Sigmoid colon (tissue), 7 donors: ENCODE measurements at places on chromosomes 12 and 14. TPM values are rescaled to one million over a fixed set of nuclear protein-coding genes. Genes with fewer than 3 reads are reported as not detected.

DNA sequence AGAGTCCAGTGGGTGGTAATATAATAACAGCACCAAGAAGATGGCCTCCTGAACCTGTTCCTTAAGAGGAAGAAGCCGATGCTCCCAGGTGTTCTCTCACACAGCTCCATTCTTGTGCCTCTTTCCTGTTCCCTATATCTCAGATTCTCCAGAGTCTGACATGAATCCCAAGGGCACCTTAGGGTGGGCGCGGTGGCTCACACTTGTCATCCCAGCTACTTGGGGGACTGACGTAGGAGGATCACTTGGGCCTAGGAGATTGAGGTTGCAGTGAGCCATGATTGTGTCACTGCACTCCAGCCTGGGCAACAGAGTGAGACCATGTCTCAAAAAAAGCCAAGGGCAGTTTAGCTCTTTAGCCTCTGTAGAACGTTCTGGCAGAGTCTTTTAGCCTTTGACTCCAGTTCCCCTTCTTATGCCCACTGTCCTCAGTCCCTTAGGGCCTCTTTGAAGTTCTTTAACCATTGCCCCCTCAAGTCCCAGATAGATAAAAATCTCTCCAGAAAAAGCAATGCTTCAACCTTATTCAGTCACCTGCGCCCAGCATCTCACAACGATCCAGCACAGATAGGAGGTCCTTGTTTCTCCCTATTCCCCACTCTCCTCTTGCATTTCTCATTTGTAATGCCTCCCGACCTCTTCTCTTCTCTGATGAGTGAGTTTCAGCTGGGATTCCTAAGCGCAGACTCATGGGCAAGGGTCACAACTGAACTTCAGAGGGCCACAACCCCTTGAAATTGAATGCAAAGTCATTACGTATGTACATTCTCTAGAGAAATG lies 4.7 kb downstream of the CCDC184 start:
- no peak for DNase-seq
- no peaks in the 10 kb centered on the region for H3K36me3 ChIP-seq
- H3K4me1 ChIP-seq = no peaks in the 10 kb centered on the region
- H3K27me3 ChIP-seq = peaks cover 24% of the 10 kb centered on the region
- no peak overlapping the region for H3K4me3 ChIP-seq

- peaks cover 85% of the 10 kb centered on the region for H3K4me1 ChIP-seq
- no peak overlapping the region for H3K4me3 ChIP-seq
- peaks cover 31% of the 10 kb centered on the region for H3K36me3 ChIP-seq
- DNase-seq = peak; percentile 96
- H3K27ac ChIP-seq = peak overlapping the region; percentile 94
Observed at GRCh38 chr12:124398578-124399227, 103.8 kb downstream of the RFLNA start.

Gene TMCC3
- 16.9 TPM for polyA plus RNA-seq

GRCh38 chr12:31558521-31558920 lies 32.4 kb downstream of the DENND5B start:
- H3K4me3 ChIP-seq = no peak overlapping the region
- DNase-seq = no peak
- no peak overlapping the region for H3K27ac ChIP-seq
- no peaks in the 10 kb centered on the region for H3K4me1 ChIP-seq
- no peaks in the 10 kb centered on the region for H3K27me3 ChIP-seq

DNA sequence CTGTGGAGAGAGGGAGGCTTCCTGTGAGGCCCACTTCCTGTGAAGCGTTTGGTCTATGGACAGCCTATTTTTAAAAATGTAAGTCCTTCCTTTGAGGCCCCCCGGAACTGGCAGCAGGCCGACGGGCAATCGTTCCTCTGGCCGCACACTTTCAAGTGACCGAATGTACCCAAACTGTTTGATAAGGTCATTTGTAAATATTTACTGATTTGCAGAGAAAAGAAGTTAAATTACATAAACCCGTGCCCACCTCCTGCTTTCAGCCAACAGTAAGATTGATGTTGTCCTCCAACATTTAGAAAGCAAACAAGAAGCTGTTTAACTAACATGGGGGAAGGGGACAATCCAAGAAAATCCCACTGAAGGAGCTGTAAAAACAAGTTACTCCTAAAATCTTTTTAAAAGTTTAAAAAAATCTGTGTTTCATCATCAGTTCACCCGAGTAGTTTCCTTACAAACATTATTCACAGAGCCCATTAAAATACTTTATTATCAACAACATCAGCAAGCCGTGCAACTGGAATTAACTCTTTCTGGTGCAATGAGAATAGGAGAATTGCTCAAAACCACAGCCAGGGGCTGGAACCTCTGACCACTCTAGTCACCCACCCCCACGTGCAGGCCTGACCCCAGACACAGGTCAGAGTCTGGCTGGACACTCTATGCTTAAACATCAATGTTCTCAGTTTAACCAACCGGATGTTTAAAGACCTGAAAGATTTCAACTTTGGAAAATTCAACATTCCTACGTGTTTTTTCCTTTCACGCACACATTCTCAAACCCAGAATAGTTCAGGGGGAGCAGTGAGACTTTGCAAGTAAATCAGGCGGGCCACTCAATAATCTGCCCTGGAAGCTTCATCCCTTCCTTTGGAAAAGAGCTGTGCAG lies 65.3 kb downstream of the FOXN3 start:
- H3K4me1 ChIP-seq = peaks cover 45% of the 10 kb centered on the region
- no peak for DNase-seq
- H3K36me3 ChIP-seq = no peaks in the 10 kb centered on the region
- no peaks in the 10 kb centered on the region for H3K27me3 ChIP-seq
- peak overlapping the region; percentile 69 for H3K27ac ChIP-seq

- DNase-seq = peak; percentile 35
- H3K36me3 ChIP-seq = no peaks in the 10 kb centered on the region
- H3K27ac ChIP-seq = no peak overlapping the region
- H3K27me3 ChIP-seq = no peaks in the 10 kb centered on the region
- H3K4me1 ChIP-seq = no peaks in the 10 kb centered on the region
Observed at GRCh38 chr14:99363616-99364290, 91.8 kb upstream of the BCL11B start.

DNA sequence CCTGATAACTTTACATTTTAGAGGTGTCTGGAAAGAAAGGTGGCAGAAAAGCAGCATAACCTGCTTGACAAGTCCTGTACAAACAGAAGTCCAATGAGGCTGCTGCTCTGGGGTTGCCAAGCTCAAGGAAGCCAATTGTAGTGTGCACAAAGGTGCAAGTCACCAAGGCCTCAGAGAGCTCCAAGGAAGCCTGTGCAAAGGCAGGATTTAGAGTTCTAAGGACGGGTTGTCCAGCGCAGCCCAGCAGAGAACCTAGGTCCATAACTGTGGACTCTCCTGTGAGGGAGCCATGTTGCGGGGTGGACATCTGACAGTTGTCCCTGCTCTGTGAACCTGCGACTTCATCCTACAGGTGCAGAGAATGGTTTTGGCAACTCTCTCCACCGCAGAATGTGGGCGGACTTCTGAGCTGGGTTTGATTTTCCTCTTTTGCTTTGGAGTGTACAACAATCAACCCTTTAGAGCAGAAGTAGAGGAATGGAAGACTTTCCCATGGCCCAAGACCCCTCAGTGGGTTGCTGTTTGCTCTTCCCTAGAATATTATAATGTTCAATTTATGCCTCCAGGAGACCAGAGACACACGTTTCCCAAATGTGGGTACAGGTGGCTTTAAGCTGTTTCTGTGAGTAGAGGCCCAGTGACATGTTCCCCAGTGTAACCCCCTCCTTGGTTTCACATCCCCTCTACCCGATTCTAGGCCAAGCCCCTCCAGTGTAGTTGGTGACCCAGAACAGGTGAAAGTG lies 81.0 kb downstream of the ETV6 start:
- H3K27me3 ChIP-seq = no peaks in the 10 kb centered on the region
- H3K36me3 ChIP-seq = no peaks in the 10 kb centered on the region
- H3K4me1 ChIP-seq = peaks cover 46% of the 10 kb centered on the region
- no peak overlapping the region for H3K4me3 ChIP-seq
- peak overlapping the region; percentile 48 for H3K27ac ChIP-seq

DNA sequence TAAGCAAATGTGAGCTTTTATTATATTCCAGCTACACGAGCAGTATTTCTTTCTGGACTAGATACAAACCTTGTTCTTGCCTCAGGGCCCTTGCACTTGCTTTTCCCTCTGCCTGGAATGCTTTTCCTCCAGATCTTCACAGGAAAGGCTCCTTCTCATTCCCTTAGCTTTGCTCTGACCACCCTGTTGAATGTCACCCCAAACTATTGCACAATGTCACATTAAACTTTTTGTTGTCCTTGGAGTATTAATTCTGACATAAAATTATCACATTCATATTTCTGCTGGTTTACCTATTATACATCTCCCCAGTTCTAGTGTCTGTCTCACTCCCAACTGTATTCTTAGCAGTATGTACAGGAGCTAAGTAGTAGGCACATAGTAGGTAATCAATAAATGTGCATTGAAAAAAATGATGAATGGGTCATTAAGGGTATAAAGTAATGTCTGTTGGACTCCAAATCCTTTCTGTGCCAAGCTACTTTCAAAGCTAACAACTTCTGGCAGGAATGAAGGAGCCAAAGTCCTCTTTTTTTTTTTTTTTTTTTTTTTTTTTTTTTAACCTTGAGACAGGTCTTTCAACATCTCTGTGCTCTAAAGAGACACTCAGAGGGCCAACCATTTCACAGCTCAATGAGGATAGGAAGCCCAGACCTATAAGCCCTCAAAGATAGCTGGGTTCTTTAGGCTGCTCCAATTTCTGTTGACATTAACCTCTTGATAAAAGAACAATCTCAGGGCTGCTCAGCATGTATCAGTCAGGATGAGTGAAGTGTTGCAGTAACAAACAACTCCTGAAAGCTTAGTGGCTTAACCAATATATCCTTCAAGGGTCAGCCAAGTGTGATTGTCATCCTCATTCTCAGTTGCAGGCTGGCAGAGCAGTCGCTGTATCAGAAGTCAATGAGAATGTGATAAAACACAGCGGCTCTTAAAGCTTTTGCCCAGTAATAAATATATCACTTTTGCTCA lies 424.4 kb upstream of the TBX3 start:
- H3K4me1 ChIP-seq = no peaks in the 10 kb centered on the region
- no peak overlapping the region for H3K27ac ChIP-seq
- H3K36me3 ChIP-seq = no peaks in the 10 kb centered on the region
- no peaks in the 10 kb centered on the region for H3K27me3 ChIP-seq
- DNase-seq = no peak

DNA sequence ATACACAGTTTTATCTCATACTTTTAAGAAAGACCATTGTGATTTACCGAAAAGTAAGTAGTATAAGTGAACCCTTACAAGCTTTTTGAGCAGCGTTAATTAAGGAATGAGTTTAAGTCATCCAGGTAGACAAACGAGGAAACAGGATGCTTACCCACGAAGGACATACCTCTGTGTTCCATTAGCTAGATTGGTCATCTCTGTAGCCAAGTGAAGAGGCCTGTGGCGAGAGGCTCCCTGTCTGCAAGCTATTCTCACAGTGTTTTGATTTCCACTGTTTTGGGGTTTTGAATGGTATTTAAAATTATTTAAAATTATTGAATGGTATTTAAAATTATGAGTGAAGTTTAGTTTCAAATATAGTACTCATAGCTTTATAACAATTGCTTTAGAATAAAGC lies 342.1 kb upstream of the RGS6 start:
- H3K27ac ChIP-seq = no peak overlapping the region
- H3K4me1 ChIP-seq = peaks cover 36% of the 10 kb centered on the region
- no peaks in the 10 kb centered on the region for H3K27me3 ChIP-seq
- DNase-seq = no peak
- no peak overlapping the region for H3K4me3 ChIP-seq

Gene CLEC14A
- polyA plus RNA-seq = 1.2 TPM

Gene NGB
- polyA plus RNA-seq = 1.9 TPM

Gene SLC10A1
- polyA plus RNA-seq = not detected

Gene B4GALNT1
- polyA plus RNA-seq = not detected

Gene OASL
- polyA plus RNA-seq = 10.8 TPM

DNA sequence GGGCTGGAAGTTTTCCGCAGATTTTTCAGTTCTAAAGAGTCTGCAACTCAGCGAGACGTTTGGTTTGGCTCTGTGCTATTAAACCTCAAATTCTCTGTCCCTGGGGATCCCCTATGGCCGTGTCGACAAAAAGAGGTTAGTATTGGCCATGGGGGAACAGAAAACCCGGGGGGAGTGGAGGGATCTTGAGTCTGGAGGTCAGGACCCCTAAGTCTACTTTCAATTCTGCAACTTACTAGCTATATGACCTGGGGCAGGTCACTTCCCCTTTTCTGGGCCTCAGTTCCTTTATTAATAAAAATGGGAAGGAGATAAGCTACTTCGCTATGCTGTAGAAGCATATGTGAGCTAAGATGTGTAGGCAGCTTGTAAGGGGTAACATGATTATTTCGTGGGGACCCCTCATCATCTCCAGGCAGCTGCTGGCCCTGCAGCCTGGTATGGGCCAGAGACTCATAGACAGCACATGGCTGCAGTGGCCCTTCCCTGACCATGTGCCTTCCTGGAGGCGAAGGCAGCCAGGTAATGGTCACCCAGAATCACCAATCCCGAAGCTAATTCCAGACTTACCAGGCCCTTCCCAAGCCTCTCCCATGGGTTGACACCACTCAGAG lies 8.6 kb downstream of the ASB2 start:
- H3K27ac ChIP-seq = peak overlapping the region; percentile 93
- no peak overlapping the region for H3K4me3 ChIP-seq
- no peaks in the 10 kb centered on the region for H3K36me3 ChIP-seq
- DNase-seq = no peak

Gene USP44
- polyA plus RNA-seq = 0.36 TPM

DNA sequence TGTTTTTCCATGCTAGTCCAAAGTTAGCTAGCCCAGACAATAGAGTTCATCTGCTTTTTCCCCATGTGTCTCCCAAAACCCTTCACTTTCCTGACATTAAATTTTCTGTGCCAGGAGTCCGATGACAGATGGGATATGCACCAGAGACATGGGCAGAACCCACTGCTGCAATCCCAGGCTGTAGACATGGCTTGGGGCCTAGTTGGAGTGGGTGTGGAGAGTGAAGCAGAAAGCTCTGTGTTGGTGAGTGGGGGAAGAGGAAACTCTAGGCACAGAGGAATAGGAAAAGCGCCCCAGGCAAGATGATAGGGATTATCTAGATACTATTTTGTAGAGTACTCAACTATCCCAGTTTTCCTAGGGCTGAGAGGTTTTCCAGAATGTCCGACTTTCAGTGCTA lies 4.8 kb upstream of the KRT74 start:
- H3K36me3 ChIP-seq = no peaks in the 10 kb centered on the region
- no peaks in the 10 kb centered on the region for H3K27me3 ChIP-seq
- no peak overlapping the region for H3K4me3 ChIP-seq
- no peaks in the 10 kb centered on the region for H3K4me1 ChIP-seq
- DNase-seq = peak; percentile 6
- no peak overlapping the region for H3K27ac ChIP-seq

GRCh38 chr14:78705989-78706388 lies 535.8 kb downstream of the NRXN3 start:
- H3K4me3 ChIP-seq = no peak overlapping the region
- H3K27me3 ChIP-seq = no peaks in the 10 kb centered on the region
- H3K36me3 ChIP-seq = no peaks in the 10 kb centered on the region
- no peaks in the 10 kb centered on the region for H3K4me1 ChIP-seq
- H3K27ac ChIP-seq = no peak overlapping the region
- no peak for DNase-seq

DNA sequence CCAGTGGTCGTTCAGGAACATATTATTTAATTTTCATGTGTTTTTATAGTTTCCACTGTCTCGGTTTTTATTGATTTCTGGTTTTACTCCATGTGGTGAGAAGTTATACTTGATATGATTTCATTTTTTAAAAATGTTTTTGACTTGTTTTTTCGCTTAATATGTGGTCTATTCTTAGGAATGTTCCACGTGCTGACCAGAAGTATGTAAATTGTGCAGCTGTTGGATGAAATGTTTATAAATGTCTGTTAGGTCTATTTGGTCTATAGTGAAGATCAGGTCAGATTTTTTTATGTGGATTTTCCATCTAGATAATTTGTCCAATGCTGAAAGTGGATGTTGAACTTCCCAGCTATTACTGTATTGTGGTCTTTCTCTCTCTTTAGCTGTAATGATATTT lies 433.8 kb upstream of the MIS18BP1 start:
- DNase-seq = no peak
- no peaks in the 10 kb centered on the region for H3K36me3 ChIP-seq
- no peak overlapping the region for H3K4me3 ChIP-seq
- peak overlapping the region; percentile 38 for H3K27ac ChIP-seq
- H3K4me1 ChIP-seq = no peaks in the 10 kb centered on the region

Gene TPPP2
- not detected for polyA plus RNA-seq
